ENCODE measurements at places on chromosomes 16 and 17.

DNA sequence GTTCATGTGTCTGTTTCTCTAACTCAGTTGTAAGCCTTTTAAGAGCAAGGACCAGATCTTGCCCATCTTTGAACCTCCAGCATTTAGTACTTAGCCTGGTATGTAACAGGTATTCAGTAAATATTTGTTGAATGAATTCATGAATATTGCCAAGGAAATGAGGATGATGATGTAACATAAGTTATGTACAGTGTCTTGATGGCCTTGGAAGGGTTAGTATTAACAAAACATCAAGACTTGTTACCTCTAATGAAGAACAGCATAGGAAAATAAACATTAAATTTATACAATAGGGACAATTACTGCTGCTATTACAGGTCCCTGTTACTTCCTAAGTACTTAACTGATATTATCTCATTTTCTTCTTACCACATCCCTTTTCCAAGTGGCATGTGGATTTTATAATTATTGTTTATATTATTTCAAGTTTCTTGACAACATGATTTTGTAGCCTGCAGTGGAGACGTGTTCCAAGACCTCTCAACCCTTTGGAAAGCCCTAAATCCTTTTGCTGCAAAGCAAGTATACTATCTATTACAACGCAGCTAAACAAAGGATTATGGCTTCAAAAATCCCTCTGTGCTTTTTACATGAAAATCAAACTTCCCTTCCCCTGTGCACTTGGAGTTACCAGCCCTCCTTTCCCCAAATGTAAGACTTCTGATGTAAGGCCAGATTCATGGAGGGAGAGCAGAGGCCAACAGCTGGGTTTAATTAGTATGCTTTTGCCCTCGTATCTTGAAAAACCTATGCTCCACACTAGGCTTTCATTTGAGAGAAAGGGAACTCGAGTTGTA, 77.4 kb upstream of the SMIM36 start:
- H3K27ac ChIP-seq, result no peak overlapping the region
- DNase-seq, result no peak
- no peaks in the 10 kb centered on the region for H3K27me3 ChIP-seq
- H3K36me3 ChIP-seq, result no peaks in the 10 kb centered on the region

DNA sequence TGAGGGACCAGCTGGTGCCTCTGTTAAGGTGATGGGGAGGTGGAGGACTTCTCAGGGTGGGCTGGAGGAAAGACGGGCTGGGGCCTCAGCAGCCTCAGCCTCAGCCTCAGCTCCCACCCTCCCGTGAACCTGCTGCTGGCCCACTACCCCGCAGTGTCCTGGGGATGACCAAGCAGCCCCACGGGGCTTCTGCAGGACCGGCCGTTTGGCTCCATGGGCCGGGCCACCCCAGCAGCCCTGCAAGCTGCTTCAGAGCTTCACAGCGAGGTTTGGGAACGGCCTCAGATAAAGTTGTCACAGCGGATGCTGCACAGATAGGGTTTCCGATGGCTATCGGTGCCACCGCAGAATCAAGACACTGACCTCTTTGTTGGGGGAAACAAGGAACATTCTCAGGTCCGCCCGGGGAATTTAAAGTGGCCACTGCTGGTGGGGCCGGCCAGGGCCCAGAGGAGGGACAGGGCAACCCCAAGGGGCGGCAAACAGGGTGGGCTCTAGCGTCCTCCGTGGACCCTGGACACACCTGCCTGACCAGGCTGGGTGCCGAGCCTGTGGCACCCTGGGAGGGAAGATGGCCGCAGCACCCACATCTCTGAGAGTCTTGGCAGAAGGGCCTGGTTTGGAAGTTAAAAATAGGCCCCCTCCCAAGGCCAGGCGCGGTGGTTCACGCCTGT, 47.8 kb upstream of the ZC3H18 start:
- no peak overlapping the region for H3K4me3 ChIP-seq
- DNase-seq, result no peak
- H3K27ac ChIP-seq, result no peak overlapping the region
- H3K4me1 ChIP-seq, result peaks cover 5% of the 10 kb centered on the region
- no peaks in the 10 kb centered on the region for H3K27me3 ChIP-seq

GRCh38 chr17:76079956-76080767, 1.2 kb downstream of the ZACN start:
- peaks cover 40% of the 10 kb centered on the region for H3K4me1 ChIP-seq
- H3K36me3 ChIP-seq, result no peaks in the 10 kb centered on the region
- H3K27me3 ChIP-seq, result peaks cover 46% of the 10 kb centered on the region

DNA sequence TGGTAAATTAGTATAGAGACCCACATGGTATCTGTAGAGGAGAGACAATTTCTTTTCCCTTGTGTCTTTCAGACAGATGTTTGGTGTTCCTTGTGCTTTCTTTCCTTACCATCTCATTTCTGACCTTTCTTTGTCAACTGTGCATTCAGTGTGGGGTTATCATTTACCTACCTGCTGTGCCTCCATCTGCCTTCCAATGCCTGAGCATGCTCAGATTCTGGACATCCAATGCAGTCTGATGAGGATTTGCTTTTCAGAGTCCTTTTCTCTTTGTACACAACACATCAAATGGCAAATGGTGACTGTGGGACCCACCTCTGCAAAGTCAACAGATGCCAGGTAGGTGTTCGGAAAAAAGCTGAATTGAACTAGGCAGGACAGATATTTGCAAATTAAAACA, 364.8 kb downstream of the CA10 start:
- H3K27me3 ChIP-seq, result no peaks in the 10 kb centered on the region
- H3K27ac ChIP-seq, result no peak overlapping the region
- DNase-seq, result no peak

DNA sequence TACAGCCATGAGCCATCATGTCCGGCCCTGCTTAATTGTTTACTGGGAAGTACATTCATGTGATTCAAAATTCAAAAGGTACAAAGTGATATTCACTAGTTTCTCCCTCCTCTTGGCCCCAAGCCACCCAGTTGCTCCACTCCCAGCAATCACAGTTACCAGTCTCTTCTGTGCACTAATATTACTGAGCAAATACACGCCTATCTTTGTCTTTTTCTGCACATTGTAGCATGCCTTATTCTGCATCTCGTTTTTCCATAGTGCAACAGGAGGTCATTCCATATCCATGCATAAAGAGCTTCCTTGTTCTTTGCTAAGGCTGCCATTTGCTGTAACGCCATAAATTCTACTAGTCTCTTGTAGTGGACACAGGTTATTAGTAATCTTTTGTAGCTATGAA, 2.2 kb upstream of the ALOX15 start:
- peaks cover 8% of the 10 kb centered on the region for H3K27me3 ChIP-seq
- H3K4me3 ChIP-seq, result no peak overlapping the region
- H3K36me3 ChIP-seq, result no peaks in the 10 kb centered on the region
- no peak for DNase-seq

DNA sequence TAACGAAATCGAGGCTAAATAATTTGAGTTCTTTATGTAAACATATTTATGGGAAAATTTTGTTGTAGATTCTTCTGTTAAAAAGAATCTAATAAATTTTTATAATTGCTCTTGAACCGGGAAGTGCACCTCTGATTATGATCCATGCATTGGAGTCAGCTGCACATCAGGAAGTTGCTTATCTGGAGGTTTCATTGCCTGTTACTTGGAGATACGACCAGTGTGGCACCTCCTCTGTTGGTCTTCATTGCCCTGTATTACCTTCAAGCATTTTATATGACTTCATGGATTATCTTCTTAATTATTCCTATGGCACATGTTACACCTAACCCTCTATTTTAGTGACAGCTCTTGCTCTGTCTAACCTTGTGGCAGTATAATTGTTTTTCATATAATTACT, 312.6 kb upstream of the TBX2 start:
- H3K4me1 ChIP-seq, result no peaks in the 10 kb centered on the region
- no peaks in the 10 kb centered on the region for H3K36me3 ChIP-seq
- H3K4me3 ChIP-seq, result no peak overlapping the region
- DNase-seq, result no peak

GRCh38 chr17:3029213-3029913, 34.0 kb downstream of the OR1D5 start:
- no peak overlapping the region for H3K4me3 ChIP-seq
- H3K36me3 ChIP-seq, result peaks cover 39% of the 10 kb centered on the region
- H3K27me3 ChIP-seq, result no peaks in the 10 kb centered on the region
- H3K27ac ChIP-seq, result no peak overlapping the region
- H3K4me1 ChIP-seq, result no peaks in the 10 kb centered on the region

GRCh38 chr16:79608976-79609375, 8.4 kb upstream of the MAF start:
- DNase-seq, result no peak
- no peak overlapping the region for H3K27ac ChIP-seq
- no peak overlapping the region for H3K4me3 ChIP-seq
- peaks cover 8% of the 10 kb centered on the region for H3K4me1 ChIP-seq
- H3K27me3 ChIP-seq, result peaks cover 38% of the 10 kb centered on the region
- no peaks in the 10 kb centered on the region for H3K36me3 ChIP-seq

- H3K27ac ChIP-seq, result no peak overlapping the region
- no peak for DNase-seq
- H3K36me3 ChIP-seq, result no peaks in the 10 kb centered on the region
- H3K4me3 ChIP-seq, result no peak overlapping the region
- H3K4me1 ChIP-seq, result no peaks in the 10 kb centered on the region
- H3K27me3 ChIP-seq, result no peaks in the 10 kb centered on the region
Measured at GRCh38 chr17:44797802-44798201, 32.3 kb downstream of the GJC1 start.

GRCh38 chr17:76826330-76827068, 41.7 kb upstream of the MGAT5B start:
- no peak for DNase-seq
- H3K27ac ChIP-seq, result no peak overlapping the region
- H3K4me1 ChIP-seq, result no peaks in the 10 kb centered on the region
- H3K27me3 ChIP-seq, result no peaks in the 10 kb centered on the region

- DNase-seq, result no peak
- H3K27ac ChIP-seq, result no peak overlapping the region
- no peaks in the 10 kb centered on the region for H3K36me3 ChIP-seq
Measured at GRCh38 chr16:89458551-89458950, 31.8 kb downstream of the ANKRD11 start.

- H3K4me3 ChIP-seq, result no peak overlapping the region
- DNase-seq, result no peak
- no peaks in the 10 kb centered on the region for H3K27me3 ChIP-seq
- H3K36me3 ChIP-seq, result no peaks in the 10 kb centered on the region
- no peak overlapping the region for H3K27ac ChIP-seq
Measured at GRCh38 chr17:55242476-55242875, 22.3 kb upstream of the HLF start.

DNA sequence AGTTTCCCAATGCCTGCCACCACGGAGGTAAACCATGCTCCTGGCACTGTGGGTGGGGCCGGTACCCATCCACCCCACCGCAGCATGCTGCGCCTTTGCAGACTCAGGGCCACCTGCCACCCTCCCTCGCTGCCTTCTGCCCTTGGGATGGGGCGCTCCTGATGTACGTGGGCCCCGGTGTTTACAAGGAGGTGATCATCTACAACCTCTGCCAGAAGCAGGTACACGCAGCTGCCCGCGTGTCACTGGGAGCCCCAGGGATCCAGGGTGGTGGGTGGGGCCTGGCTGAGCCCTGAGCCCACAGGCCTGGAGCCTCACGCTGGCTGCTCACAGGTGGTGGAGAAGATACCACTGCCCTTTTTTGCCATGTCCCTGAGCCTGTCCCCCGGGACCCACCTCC, 1.4 kb upstream of the RHOT2 start:
- H3K36me3 ChIP-seq, result no peaks in the 10 kb centered on the region
- no peaks in the 10 kb centered on the region for H3K27me3 ChIP-seq
- H3K4me1 ChIP-seq, result peaks cover 28% of the 10 kb centered on the region
- H3K27ac ChIP-seq, result no peak overlapping the region

- DNase-seq, result no peak
- peaks cover 18% of the 10 kb centered on the region for H3K4me1 ChIP-seq
- no peaks in the 10 kb centered on the region for H3K27me3 ChIP-seq
- H3K27ac ChIP-seq, result no peak overlapping the region
- H3K36me3 ChIP-seq, result peaks cover 5% of the 10 kb centered on the region
Measured at GRCh38 chr16:53103811-53104210, 49.0 kb downstream of the CHD9 start.

DNA sequence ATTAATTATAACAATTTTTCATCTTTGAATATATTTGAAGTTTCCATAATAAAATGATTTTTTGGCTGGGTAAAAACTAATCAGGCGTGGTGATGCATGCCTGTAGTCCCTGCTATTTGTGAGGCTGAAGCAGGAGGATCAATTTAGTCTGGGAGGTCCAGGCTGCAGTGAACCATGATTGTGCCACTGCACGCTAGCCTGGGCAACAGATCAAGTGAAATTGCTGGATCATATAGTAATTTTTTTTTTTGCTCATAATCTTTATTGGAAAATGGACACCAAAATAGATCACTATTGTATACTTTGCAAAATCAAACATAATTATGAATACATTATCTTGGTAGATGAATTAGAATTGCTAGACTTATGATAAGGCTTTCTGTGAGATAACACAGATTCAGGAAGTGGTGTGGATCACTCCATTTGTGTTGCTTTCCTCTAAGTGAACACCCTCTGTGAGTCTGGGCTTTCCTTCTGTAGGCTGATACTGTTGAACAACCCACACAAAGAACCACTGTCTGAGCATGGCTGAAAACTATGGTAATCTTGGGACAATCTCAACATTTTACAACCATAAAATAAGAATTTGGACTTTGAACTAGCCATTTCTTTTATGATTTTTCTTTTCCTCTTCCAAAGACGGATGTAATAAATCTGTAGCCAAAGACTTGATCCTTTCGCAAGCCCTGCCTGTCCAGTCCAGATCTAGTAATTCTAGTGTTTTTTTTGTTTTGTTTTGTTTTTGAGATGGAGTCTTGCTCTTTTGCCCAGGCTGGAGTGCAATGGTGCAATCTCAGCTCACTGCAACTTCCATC, 5.6 kb upstream of the ST3GAL2 start:
- H3K27me3 ChIP-seq, result no peaks in the 10 kb centered on the region
- no peaks in the 10 kb centered on the region for H3K36me3 ChIP-seq
- no peak overlapping the region for H3K4me3 ChIP-seq
- H3K27ac ChIP-seq, result no peak overlapping the region

- no peaks in the 10 kb centered on the region for H3K36me3 ChIP-seq
- peak overlapping the region; percentile 91 for H3K27ac ChIP-seq
- no peaks in the 10 kb centered on the region for H3K27me3 ChIP-seq
- peak overlapping the region; percentile 13 for H3K4me3 ChIP-seq
- H3K4me1 ChIP-seq, result peaks cover 63% of the 10 kb centered on the region
Measured at GRCh38 chr16:27237219-27238015, 31.2 kb downstream of the NSMCE1 start.

- no peaks in the 10 kb centered on the region for H3K4me1 ChIP-seq
- H3K36me3 ChIP-seq, result no peaks in the 10 kb centered on the region
- H3K27me3 ChIP-seq, result no peaks in the 10 kb centered on the region
- no peak overlapping the region for H3K4me3 ChIP-seq
- no peak overlapping the region for H3K27ac ChIP-seq
- DNase-seq, result no peak
Measured at GRCh38 chr17:70606086-70606485, 436.8 kb downstream of the KCNJ2 start.

GRCh38 chr17:58228679-58229078, 9.6 kb upstream of the MKS1 start:
- H3K27ac ChIP-seq, result no peak overlapping the region
- H3K4me1 ChIP-seq, result peaks cover 18% of the 10 kb centered on the region
- DNase-seq, result no peak
- peaks cover 6% of the 10 kb centered on the region for H3K27me3 ChIP-seq
- no peaks in the 10 kb centered on the region for H3K36me3 ChIP-seq

- H3K4me3 ChIP-seq, result no peak overlapping the region
- no peak overlapping the region for H3K27ac ChIP-seq
- no peak for DNase-seq
- no peaks in the 10 kb centered on the region for H3K36me3 ChIP-seq
Measured at GRCh38 chr17:70307430-70308225, 138.3 kb downstream of the KCNJ2 start.

Data from B cell (primary cell).